ENCODE measurements at places on chromosomes 4 and X. TPM values are rescaled to one million over a fixed set of nuclear protein-coding genes. Genes with fewer than 3 reads are reported as not detected.
A peak's percentile ranks its signal among the peaks of the same experiment; 100 is the strongest.

SHISA3 gene
- total RNA-seq = 0.33 TPM

DNA sequence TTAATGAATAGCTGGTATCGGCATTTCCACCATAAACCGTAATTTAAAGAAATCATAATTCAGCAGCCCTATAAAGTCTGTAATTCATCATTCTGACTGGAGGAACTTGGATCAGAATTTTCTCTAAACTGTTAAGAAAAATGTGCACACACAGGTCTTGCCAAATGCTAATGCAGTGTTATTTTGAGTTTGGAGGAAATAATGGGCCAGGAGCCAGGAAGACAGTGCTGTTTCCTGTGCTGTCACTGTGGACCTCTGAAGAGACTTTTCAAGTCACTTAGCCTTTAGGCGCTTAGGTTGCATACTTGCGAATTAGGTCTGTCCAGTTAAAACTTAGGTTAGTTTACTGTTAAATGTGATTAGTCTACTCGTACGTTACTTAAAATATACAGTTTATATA lies 137.5 kb upstream of the ANXA3 start:
- DNase-seq = no peak
- H3K4me3 ChIP-seq = no peak overlapping the region
- no peak overlapping the region for H3K27ac ChIP-seq
- no peaks in the 10 kb centered on the region for H3K36me3 ChIP-seq
- H3K27me3 ChIP-seq = no peaks in the 10 kb centered on the region
- no peaks in the 10 kb centered on the region for H3K4me1 ChIP-seq

DNA sequence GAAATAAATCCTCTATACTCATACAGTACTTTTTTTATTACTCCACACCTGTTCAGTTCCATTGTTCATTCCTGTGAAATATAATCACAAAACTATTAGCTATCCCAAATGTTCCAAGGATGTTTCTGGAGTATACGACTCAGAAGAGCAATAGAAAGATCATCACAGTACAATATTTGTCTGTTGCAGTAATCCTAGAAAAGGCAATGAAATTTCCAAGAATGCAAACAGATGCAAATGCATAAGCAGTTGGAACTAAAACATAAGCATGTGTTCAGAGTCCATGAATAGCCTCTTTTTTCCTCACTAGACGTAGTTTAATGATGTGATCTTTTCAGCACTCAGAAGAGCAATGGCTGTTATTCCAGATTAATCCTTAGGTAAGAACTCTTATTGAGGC lies 55.2 kb downstream of the RTL3 start:
- H3K27me3 ChIP-seq = no peaks in the 10 kb centered on the region
- H3K36me3 ChIP-seq = no peaks in the 10 kb centered on the region
- H3K4me1 ChIP-seq = no peaks in the 10 kb centered on the region
- no peak overlapping the region for H3K27ac ChIP-seq

- H3K27me3 ChIP-seq = no peaks in the 10 kb centered on the region
- H3K36me3 ChIP-seq = no peaks in the 10 kb centered on the region
- H3K4me3 ChIP-seq = no peak overlapping the region
- DNase-seq = no peak
- no peaks in the 10 kb centered on the region for H3K4me1 ChIP-seq
- no peak overlapping the region for H3K27ac ChIP-seq
Observed at GRCh38 chr4:113899271-113900070, 80.0 kb downstream of the ARSJ start.

GRCh38 chr4:78749972-78750727 lies 26.0 kb upstream of the BMP2K start:
- no peak overlapping the region for H3K4me3 ChIP-seq
- no peak overlapping the region for H3K27ac ChIP-seq
- H3K27me3 ChIP-seq = no peaks in the 10 kb centered on the region
- H3K36me3 ChIP-seq = no peaks in the 10 kb centered on the region
- no peaks in the 10 kb centered on the region for H3K4me1 ChIP-seq
- no peak for DNase-seq

GRCh38 chrX:133541021-133541420 lies 125.7 kb upstream of the GPC4 start:
- DNase-seq = no peak
- no peak overlapping the region for H3K27ac ChIP-seq
- H3K27me3 ChIP-seq = no peaks in the 10 kb centered on the region
- no peak overlapping the region for H3K4me3 ChIP-seq
- H3K36me3 ChIP-seq = no peaks in the 10 kb centered on the region

DNA sequence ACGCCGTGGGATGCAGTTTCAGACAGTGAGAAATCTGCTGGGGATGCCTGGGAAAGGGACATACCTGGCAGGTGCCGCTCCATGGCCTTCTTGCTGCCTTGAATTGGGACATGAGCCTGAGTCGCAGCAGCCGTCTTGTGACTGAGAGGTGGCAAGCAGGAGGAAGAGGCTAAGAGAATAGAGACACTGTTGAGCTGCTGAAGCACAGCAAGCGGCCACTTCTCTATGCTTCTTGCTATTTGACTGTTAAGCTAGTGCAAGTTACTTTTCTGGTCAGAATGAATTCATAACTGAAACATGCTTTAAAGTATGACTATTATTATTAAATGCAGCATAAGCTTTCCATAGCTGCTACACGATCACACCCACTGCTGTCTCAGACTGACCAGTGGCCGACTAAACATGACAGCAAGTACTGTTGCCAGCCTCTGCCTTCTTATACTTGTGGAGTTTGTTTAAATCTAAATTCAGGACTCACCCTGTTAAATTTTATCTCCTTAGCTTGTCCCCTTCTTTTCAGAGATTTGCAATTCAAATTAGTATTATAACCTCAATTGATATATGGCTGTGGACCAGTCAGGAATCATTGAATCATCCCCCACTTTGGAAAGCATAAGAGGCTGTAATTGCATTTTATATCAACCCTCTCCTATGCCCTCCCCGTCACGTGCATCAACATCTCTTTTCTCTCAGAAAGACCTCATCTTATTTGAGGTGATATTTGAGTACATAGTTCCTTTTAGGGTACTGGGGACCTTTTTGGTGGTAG lies 24.8 kb upstream of the ACSL1 start:
- H3K4me3 ChIP-seq = no peak overlapping the region
- no peaks in the 10 kb centered on the region for H3K36me3 ChIP-seq
- H3K4me1 ChIP-seq = no peaks in the 10 kb centered on the region
- no peak overlapping the region for H3K27ac ChIP-seq

DNA sequence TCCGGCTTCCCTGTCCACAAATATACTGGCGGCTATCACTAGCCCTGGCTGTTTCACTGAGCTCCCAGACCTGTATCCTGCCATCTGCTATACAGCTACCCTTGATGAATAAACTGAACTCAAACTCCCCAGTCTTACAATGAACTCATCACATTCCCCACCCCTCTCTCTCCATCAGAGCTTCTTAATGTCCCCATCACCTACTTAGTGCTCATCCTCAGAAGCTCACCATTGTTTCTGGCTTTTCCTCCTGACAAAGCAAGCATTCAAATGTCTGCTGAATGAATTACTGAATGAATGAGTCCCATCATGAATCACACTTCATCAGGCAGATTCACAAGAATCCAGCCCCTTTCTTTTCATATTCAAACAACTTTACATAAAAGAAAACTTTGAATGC lies 5.7 kb upstream of the DGAT2L6 start:
- no peaks in the 10 kb centered on the region for H3K27me3 ChIP-seq
- no peak overlapping the region for H3K27ac ChIP-seq
- no peaks in the 10 kb centered on the region for H3K36me3 ChIP-seq
- no peaks in the 10 kb centered on the region for H3K4me1 ChIP-seq
- no peak for DNase-seq

DNA sequence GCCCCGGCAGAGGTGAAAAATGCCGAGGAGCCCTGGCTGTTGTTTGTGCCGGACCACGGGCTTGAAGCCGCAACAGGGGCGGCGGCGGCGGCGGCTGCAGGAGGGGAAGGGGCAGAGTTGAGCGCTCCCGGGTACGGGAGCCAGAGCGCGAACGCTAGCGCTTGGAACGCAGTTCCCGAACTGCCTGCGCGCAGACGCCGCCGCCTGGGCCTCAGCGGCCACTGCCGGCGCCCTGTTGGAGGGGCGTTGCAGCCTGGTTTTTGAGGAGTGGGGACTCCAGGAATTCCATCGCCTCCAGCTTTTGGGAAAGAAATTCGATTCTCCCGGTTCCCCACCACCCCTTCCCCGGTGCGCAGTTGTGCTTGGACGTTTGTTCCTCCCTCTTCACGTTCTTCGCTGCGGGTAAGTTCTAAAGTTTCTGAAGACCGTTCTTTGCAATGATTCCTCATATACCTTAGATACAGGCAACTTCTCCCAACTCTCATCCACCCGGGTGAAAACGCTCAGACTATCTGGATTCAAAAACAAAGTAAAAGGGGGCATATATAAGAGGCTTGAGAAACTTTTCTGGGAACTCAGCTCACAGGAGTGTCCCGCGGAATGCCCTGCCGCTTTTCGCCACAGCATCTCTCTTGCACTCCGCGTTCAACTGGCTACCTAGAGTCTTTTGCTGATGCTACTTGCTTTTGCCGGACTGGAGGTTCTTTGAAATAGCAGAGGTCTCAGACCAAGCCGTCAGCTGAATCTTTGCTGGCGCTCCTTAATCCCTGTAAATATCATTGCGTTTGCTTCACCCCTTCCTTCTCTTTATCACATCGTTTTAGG lies 1.0 kb downstream of the FAT4 start:
- H3K36me3 ChIP-seq = no peaks in the 10 kb centered on the region
- H3K27me3 ChIP-seq = no peaks in the 10 kb centered on the region
- peak overlapping the region; percentile 84 for H3K27ac ChIP-seq
- peak overlapping the region; percentile 81 for H3K4me3 ChIP-seq
- DNase-seq = no peak

GRCh38 chrX:41630091-41630490 lies 58.7 kb upstream of the GPR34 start:
- H3K4me3 ChIP-seq = no peak overlapping the region
- H3K27ac ChIP-seq = no peak overlapping the region
- H3K36me3 ChIP-seq = no peaks in the 10 kb centered on the region
- H3K4me1 ChIP-seq = no peaks in the 10 kb centered on the region

DNA sequence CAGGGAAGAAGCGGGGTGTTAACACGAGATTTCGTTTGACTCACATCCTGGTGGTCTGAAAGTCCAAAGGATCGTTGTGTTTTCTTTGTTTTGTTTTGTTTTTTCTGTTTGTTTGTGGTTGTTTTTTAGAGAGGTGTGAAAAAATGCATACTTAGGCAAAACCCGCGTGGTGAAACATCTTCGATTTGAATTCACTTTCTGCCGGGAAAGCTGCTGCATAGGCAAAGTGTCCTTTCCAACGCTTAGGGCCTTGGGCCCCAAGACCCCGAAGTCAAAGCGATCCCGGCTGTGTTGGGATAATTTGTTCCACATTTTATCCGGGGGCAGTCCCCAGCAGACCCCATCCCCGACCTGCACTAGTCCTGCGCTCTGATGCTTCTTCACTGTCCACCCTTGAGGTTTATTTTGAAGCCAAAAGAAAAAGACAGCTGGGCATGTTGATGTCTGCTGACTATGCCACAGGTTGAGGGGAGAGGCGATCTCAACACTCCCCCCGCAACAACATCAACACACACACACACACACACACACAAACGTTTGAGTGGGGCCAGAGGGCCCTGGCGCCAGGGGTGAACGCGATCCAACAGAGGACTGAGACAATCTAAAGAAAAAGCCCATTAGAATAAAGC lies 2.0 kb downstream of the MSX1 start:
- H3K36me3 ChIP-seq = no peaks in the 10 kb centered on the region
- H3K4me3 ChIP-seq = peak overlapping the region; percentile 92
- DNase-seq = no peak
- H3K27ac ChIP-seq = no peak overlapping the region
- H3K27me3 ChIP-seq = peaks cover 59% of the 10 kb centered on the region

DNA sequence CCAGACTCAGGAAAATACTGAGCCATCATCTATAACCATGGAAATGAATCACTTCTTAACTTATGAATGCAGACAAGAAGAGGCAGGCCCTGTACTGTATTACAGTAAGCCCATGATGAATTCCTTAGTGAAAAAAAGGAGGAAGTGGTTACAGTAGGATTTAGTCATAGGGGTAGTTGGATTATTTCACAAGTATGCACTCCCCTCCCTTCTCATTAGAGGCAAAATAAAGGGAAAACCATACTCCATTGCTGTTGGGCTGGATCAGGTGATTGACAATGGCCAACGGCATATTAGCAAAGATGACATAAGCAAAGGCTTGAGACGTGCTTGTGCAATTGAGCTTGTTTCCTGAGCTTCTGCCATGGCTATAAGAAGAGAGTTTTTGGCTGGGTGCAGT lies 181.1 kb upstream of the PRPS2 start:
- no peak overlapping the region for H3K4me3 ChIP-seq
- H3K36me3 ChIP-seq = no peaks in the 10 kb centered on the region
- H3K27me3 ChIP-seq = no peaks in the 10 kb centered on the region
- H3K4me1 ChIP-seq = no peaks in the 10 kb centered on the region
- no peak for DNase-seq
- H3K27ac ChIP-seq = no peak overlapping the region

DNA sequence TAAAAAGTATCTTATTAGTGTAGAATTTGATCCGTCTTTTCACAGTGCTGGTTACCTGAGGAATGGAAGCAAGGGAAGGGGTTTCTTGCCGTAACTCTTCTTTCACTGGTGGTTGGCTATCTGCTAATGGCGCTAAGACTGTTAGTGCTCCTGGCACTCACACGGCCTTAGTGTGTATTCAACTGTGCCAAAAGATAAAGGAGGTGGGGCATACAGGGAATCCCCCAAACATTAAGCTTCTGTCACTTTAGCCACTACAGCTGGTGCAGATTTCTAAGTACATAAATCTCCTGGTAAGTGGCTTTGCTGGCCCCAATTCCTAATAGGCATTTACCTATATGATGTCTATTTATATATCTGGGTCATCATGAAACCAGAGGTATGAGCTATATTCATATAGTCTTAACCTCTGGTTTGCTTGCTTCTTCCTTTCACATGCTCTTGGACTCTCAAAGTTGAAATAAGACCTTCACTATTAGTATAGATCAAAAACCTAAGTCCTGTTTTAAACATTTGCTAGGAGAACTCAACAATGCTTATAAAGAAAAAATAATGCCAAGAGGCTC lies 95.1 kb downstream of the TSPAN7 start:
- DNase-seq = no peak
- no peaks in the 10 kb centered on the region for H3K4me1 ChIP-seq
- no peak overlapping the region for H3K27ac ChIP-seq
- no peaks in the 10 kb centered on the region for H3K36me3 ChIP-seq

DNA sequence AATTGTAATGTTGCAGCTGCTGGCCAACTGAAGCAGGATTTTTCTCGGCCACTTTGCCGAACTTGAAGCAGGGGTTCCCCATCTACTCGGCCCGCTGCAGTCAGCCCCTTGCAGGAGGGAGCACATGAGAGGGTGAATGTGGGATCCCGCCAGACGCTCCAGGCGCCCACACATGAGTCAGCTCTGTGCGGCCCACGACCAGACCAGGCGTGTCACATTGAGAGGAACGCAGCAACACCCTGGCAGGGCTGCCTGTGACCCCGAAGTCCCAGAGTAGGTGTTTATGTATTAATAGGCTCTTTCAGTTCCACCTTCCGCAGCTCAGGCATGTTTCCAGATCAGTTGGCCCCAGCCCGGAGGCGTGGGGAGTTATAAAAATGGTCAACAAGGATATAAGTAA lies 344.7 kb upstream of the PABPC4L start:
- H3K4me1 ChIP-seq = no peaks in the 10 kb centered on the region
- H3K36me3 ChIP-seq = no peaks in the 10 kb centered on the region
- no peak for DNase-seq

GRCh38 chr4:105520819-105521790 lies 31.3 kb upstream of the ARHGEF38 start:
- no peak for DNase-seq
- H3K27ac ChIP-seq = no peak overlapping the region
- no peaks in the 10 kb centered on the region for H3K27me3 ChIP-seq
- H3K36me3 ChIP-seq = no peaks in the 10 kb centered on the region
- no peaks in the 10 kb centered on the region for H3K4me1 ChIP-seq

Data from breast epithelium (tissue), 4 donors.